Upper lobe of left lung (tissue), 6 donors: ENCODE measurements at places on chromosomes 7 and 10.

DNA sequence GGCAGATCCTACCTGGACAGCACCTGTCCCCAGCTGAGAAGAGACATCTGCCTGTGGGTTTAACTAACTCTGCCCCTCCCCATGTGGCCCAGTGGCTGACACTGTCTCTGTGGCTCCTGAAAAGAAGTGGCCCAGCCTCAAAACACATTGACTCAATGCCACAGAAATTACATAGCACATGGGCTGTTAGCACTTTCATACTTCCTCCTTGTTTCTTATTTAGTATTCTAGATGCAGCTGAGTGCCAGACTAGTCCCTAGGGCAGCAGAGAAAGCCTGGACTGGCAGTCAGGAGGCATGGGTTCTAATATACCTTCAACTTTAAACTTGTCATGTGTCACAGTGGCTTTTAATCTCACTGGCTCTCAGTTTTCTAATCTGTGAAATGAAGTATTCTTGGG is 171.0 kb downstream of the TRIL start:
- no peak for DNase-seq

- no peak for DNase-seq
Measured at GRCh38 chr10:11647676-11648075, 36.2 kb upstream of the USP6NL start.

GRCh38 chr7:134024739-134025138 is 102.4 kb upstream of the LRGUK start:
- no peak for DNase-seq

DNA sequence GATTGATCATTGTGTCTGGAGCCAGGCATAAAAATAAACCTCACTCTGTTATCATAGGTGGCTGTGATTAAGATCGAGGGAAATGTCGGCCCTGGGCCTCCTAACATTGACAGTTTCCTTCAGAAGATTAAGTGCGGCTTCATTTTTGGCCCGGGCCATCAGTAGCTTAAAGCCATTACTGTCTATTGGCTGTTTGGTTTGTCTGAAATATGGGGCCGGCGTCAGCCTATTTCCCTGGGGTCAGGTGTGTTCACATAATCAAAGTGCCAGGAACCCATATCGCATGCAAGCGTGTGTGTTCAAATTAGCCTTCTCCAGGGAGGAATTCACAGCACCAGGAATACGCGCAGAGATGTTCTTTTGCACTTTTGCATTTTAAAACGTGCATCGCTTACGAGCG is 114.7 kb downstream of the CUX1 start:
- DNase-seq = no peak

- no peak for DNase-seq
Measured at GRCh38 chr7:111588065-111588433, 25.8 kb upstream of the IMMP2L start.

GRCh38 chr10:47334466-47335295 is 12.4 kb downstream of the GDF2 start:
- DNase-seq = no peak

DNA sequence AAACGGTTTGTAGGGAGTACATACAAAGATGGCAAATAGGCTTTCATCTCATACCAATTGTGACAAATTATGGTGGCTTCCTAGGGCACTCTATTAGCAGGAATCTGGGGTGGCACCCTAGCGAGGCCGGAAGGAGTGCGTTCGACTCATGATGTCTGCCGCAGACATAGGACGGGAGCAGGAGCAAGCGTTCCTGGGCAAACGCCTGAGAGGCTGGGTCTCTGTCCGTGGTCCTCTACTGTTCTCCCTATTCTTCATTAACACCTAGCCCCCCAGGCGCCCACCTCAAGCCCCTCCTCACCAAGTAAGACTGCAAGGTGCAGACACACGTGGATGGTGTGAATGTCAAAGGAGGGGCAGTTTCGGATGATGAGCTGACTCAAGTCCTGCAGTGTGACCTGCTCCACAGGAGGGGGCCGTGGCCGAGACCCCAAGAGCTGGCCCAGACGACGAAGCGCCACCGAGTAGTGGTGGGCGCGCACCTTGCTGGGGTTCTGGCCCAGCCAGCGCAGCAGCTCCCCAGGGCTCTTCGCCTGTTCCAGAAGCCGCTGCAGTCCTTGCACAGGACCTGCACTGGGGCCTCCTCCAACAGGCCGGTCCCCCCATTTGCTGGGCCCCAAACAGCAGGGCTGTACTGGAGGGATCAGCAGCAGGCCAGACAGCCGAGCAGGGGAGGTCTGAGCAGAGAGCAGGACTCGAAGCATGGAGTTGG is 1.3 kb downstream of the FASTK start:
- peak; percentile 73 for DNase-seq

DNA sequence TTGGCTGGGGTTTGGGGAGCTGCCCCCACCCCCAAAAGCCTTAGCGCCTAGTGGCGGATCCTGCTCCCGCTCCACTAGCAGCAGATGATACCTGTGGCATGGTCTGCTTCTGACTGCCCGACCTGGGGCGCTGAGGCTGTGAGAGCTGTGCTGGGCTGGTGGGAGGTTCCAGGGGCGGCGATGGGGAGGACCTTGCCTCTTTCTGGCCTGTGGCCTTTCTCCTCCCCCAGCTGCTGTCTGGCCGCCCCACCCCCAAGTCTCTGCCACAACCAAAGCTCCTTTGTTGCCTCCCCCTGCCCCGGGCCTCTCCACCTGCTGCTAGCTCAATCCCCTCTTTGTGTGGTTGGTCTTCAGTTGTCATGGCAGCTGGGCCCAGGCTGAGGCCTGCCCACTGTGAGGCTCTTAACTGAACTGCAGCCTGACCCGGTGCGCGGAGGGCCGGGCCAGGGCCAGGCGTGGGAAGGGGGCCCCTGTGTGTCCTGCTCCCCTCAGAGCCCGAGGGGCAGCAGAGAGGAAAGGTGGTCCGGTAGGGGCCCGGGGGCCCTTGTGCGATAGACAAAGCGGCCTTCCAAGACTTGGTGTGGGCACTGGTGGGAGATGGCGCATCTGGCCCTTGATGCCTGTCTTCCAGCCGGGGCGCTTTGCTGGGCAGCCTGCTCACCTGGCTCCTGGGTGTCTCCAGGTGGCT is 4.7 kb downstream of the ZNF775 start:
- DNase-seq = peak; percentile 74

- no peak for DNase-seq
Measured at GRCh38 chr7:70406186-70406949, 725.6 kb upstream of the GALNT17 start.

DNA sequence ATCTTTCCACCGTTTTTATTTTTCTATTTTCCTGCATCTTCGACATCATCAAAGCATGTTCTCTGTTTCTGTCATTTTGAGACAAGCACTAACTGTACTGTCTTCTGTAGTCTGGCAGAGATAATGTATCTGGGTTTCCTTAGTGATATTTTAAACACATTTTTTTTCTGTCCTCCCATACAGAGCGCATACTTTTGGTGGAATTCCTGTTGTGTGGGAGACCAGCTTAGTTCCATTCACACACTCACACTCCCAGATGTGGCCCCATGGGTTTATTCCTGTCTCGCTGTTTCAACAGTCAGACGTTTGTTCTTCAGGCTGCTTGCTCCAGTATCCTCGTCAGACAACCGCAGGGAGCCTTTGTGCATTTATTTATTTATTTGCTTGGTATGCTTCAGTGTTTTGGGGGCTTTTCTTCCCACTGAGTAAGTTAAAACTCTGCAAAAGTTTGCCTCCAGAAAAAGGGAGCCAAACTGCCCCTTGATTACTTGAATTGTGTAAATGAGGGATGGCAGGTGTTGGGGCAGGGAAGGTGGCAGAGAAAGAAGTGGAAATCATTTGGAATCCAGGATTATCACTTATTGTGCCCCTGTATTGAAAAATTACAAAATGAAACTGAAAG is 456.8 kb upstream of the KLF6 start:
- DNase-seq = no peak

DNA sequence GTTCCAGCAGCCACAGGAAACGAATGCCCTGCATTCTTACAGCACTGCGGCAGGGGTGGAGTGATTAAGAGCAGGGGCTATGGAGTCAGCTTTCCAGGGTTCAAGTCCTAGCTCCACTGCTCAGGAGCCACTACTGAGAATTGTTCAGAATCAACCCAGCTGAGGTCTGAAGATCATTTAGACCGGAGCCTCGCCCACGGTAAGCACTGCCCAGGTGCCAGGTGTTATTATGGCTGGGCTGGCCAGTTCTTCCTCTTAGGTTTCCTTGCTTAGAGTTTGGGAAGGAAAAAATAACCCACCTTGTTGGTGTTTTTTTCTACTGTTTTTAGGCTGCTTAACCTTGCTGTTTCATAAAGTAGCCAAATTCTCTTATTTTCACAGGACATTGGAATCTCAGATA is 4.8 kb upstream of the FIGNL1 start:
- no peak for DNase-seq

DNA sequence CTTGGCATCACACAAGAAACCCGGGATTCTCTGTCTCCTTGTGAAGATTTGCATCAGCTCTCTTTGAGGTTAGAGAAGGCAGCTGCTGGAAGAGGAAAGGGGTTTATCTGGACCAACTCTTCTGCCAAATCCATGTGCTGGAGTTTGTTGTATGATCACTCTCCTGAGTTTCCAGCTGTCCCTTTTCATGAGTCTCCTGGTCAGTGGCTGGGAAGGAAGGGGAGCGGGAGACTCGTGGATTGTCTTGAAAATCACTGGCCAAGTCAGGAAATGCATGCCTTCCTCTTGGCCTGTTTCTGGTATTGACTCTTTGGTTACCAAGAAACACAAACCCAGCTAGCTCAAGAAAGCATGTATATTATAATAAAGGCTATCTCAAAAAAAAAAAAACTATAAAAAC is 38.8 kb downstream of the TACR2 start:
- no peak for DNase-seq

DNA sequence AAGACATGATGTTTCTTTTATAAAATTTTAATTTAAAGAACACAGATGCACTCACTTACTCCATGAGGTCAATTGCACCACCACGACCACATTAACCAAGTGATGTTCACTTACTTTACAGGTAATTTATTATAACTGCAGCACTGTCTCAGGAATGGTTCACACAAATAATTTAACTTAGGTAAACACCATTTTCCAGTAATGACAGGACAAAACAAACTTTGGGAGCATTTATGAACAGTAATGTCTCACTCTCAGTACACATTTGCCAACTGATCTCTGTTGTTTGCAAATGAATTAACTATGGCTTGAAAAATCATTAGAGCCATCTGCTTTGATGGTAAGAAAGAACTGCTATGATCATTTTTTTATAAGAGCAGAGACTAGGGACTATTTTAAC is 150.4 kb downstream of the ETV1 start:
- DNase-seq = no peak

- DNase-seq = no peak
Measured at GRCh38 chr10:48940372-48940771, 732 bp upstream of the LRRC18 start.

DNA sequence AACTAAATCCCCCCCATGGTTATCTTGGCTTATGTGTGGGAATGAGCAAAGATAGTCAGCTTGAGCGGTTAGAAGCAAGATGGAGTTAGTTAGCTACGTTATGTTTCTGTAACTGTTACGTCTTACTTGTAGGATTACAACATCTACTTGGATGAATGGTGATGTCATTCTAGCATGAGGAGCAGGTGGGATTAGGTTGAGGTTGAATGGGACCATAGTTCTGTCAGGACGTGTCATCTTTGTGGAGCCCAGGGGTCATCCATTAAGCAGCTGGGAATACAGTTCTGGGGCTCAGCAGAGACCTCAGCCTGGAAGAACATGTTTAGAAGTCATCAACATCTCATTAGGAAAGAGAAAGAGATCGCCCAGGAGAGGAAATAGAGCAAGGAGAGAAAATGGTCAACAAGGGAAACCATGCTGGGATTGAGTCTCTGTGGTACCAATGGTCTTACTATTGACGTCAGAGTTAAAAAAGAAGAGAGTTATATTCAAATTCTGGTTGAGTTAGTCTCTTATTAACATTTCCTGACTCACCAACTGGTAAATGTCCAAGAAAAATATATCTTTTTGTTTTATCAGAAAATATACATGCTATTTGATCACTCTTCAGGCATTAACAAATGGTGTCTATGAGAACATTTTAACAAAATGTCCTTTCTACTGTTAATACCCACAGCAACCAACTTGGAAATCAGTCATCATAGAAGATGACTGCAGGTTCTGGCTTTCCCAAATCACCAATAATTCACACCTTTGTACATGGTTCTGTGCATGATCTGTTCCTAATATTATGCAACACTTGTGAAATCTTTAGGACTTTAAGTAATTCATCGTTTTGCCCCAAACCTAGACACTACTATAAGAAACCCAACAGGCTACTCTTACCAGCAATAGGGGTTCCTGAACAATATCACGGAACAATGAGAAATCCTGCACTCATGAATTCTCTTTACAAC is 96.9 kb downstream of the KIAA1217 start:
- no peak for DNase-seq

DNA sequence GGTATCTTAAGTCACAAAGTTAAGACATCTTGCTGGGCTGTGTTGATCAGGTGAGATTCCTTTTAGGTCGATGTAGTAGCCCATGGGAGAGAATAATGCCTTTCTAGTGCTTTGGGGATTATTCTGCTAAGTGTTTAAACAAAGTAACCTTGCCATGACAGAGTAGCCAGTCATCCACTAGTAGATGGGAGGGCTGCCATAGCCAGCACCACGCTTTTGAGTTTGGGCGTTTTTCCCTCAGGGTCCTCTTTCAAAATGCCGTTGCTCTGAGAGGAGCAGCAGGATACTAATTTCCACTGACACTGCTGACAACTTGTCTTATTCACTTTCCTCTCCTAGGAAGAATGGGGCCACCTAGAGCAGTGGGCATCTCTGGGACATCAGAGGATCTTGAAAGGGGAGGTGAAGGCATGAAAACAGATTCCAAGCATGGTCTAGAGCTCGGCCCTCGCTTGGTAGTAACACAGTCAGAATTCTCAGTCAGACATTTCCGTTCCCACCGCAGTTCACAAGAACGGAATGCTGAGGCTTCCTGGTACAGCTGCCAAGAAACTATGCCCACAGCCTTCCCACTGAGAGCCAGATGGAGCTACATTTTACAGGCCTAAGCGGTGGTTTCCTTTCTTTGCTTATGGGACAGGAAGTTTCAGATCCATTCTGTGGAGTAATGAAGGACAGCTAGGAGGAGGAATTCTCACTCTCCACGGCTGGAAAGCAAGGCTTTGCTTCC is 15.3 kb upstream of the RSU1 start:
- peak; percentile 42 for DNase-seq

DNA sequence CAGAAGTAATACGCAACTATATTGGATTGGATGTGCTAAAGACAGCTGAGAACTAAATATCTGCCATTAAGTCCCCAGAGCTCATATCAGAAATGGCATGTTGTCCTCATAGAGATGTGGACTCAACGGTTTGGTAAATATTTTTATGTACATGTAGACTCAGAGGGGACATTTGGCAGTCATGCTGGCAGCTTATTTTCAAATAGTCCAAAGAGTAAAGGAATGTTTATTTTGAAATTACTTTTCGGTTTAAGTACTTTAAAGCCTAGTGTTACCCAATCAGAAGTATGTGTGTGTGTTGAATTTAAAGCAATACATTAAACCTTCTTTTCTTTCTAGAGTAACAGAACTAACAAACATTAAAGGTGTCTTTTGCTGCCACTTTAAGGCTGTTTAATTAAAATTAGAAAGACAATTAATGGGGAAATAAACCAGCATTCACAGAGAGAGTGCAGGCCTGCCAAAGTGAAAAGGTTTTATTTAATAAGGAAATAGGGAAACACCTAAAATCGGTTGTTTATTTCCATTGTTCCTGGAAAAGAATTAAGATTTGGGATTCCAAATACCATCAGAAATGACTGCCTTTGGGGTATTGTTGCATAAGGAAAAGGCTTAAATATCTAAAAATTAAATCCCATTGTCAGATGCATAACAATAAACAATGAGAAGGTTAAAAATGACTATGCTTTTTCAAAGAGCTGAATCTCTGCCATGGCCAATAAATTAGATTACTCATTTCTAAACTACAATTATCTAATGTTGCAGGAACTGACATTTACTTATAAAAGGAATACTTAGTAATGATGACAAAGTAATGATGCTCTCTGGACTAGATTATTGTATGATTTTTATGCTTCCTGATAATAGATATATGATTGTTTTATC is 113.4 kb upstream of the AHR start:
- DNase-seq = no peak
